ENCODE measurements at places on chromosomes 6 and 20.

- no peak for DNase-seq
These were observed 489.5 kb downstream of the CDH26 start for GRCh38 chr20:60447703-60448102.

DNA sequence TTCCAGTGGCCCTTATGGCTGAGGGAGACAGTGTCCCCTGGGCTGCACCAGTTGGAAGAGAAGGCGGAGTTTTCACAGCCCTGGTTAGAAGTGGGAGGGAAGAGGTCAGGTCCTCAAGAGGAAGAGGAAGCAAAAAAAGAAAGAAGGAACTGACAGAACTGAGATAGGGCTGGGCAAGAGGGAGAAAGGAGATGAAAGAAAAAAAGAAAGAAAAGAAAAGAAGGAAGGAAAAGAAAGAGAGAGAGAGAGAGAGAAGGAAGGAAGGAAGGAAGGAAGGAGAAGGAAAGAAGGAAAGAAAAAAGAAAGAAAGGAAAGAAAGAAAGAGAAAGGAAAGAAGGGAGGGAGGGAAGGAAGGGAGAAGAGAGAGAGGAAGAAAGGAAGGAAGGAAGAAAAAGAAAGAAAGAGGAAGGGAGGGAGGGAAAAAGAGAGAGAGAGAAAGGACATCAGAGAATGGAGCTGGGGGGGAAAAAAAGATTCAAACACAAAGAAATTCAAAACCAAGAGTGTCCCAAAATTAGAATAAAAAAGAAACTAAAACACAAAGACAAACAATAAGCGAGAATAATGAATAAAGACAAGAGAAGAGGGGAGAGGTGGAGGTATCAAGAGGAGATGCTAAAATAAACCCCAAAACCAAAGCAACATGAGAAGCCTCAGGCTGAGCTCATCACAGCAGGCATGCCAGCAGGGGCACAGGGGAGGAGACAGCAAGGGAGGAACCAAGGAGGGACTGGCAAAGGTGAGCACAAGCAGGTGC, 5.3 kb upstream of the FUCA2 start:
- DNase-seq, result no peak

GRCh38 chr20:836190-836589, 2.7 kb downstream of the FAM110A start:
- no peak for DNase-seq

GRCh38 chr6:13428583-13429405, 58.6 kb downstream of the GFOD1 start:
- DNase-seq, result no peak

GRCh38 chr6:26008470-26008869, 45.9 kb downstream of the TRIM38 start:
- no peak for DNase-seq

GRCh38 chr6:33147807-33148666, 44.2 kb downstream of the COL11A2 start:
- no peak for DNase-seq

DNA sequence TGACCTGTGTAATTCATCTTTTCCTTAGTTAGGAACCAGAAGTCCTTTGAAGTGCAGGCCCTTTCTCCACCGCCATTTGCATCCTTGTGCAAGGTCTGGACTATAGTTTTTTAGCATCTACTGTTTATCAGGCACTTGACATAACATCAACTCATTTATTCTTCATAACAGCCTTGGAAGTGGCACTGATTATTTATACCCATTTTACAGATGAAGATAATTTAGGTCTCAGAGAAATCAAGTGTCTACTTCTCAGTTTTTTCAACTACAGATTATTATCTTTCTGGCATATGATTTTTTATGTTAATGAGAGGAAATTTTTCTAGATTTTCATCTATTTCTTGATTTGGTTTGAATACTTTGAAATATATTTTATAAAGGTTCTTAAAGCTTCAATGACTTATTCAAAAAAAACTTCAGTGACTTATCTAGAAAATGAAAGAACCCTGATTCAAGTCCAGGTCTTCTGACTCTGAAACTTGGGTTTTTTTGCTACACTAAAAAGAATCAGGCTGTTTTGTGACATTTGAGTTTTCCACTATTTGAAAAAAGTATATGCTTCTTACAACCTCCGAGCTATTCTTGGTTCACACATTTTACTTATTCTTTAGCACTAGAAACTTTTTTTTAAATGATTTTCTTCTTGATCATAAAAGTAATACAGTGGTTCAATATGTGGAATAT, 3.1 kb upstream of the UBE2J1 start:
- DNase-seq, result no peak

- no peak for DNase-seq
These were observed 250.1 kb downstream of the KHDRBS2 start for GRCh38 chr6:62035952-62036351.

DNA sequence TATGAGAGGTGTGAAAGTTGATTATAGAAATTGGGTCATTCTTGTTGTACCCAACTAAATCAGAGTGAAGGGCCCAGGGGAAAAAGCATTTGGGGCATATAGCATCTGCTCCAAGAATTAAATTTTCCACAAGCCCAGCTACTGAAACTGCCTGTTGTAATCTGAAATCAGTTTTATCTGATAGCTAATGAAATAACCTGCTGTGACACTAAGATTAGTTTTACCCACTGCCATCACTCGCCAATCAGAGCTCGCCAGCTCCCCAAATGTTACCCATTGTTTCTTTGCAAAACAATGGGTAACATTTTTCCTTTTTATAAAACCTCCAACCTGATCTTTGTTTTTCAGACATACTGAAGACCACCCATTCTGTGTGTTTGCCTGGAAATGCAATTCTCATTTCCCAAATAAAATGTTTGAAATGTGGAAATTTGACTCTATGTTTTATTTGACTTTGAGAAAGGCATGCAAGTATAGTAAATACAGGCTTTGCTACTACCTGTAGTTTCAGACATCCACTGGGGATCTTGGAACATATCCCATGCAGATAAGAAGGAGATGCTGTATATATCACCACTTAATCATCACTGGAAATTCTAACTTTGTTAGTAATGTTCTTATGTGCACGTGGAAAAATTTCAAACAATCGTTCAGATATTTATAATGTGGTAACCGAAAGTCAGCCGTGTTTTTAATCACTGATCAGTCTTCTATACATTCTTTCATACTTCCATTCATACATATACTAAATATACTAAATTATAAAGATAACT, 6.3 kb upstream of the AHI1 start:
- DNase-seq, result no peak

Measured in activated T-helper 1 cell treated with anti-CD3 and anti-CD28 coated beads, Interleukin-2, amount 50 U/mL, for 16 hours (primary cell).